ENCODE measurements at places on chromosomes 12 and 14.

DNA sequence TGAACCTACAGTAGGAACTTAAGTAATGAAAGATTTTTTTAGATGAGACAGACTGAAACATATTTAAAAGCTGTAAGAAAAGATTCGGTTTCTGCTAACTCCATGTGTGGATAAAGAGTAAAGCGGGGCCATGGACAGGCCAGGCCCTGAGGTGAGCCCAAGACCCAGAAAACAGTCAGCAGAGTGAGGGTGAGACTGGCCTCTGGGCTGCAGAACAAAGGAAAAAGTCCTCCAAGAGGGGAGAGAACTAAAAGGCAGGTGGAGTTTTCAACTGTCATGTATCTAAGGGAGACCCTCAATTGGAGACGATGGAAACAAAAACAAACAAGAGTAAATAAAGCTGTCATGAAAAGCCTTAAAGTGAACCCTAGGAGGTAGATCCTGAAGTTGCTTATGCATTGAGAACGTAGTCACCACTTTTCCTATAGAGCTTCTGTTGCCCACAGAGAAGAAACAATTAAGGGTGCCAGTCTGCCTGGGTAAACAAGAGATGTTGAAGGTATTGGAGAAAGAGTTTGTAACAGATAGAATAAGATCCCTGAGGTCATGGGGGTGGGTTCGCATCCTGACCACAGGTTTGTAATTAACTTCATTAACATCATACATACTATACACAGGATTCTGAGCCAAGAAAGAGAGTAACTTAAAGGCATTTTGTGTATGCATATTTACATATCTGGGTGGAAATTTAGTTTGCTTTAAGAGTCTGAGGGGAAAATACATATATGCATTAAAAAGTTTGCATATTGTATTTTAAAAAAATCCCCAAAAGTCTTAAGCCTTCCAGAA lies 268.7 kb upstream of the PDE3A start:
- no peak for DNase-seq

- DNase-seq = no peak
Observed at GRCh38 chr12:123599721-123600120, 2.2 kb upstream of the DDX55 start.

GRCh38 chr12:75275702-75276101 lies 54.4 kb downstream of the CAPS2 start:
- no peak for DNase-seq

GRCh38 chr12:12608557-12608957 lies 3.1 kb upstream of the CREBL2 start:
- DNase-seq = no peak

GRCh38 chr12:78146365-78146772 lies 315.7 kb downstream of the NAV3 start:
- DNase-seq = no peak

DNA sequence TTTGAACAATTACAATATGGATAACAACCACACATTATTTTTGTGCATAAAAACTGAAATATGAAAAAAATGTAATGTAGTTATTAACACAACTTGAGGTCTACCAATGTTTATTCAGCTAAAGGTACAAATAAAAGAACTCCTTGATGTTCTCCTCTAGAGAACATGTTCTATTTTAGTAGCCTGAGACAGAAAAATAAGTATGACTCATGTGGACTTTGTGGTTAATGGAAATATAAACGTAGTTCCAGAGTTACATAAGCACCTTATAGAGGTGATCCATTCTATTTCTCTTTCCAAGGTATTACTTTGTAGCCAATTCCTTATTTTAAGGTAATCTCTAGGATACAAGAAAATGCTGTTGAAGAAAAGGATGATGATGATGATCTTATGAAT lies 25.7 kb downstream of the ALKBH1 start:
- no peak for DNase-seq

DNA sequence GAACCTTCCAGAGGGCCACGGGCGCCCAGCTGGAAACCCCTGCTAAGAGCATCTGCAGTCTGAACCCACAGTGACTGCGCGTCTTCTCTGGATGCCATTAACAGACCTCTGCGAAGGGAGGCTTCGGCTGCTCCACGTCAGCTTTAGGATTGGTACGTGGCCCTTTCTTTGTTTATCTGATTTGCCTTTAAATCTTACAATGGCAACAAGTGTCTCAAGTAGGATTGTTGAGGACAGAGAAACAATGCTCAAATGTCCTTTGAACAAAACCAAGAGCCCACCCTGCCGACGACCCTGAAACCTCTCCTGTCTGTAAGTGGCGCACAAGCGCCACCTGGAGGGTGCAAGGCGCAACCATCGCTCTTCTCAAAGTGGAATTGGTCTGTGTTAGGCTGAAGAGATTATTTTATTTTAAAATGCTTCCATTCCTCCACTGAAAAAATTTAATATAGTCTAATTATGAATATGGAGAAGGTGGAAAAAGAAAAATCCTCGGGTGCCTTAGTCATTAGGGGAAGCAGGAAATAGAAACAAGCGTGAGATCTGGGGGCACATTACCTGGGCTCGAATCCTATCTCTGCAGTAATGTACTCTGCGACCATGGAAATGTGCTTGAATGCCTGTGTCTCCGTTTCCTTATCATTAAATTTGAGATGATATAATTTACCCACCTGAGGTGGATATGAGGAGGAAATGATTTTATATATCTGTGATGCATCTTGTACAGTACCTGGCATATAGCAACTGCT lies 82.6 kb upstream of the PTPRB start:
- DNase-seq = peak; percentile 3

- no peak for DNase-seq
Observed at GRCh38 chr12:107109726-107110719, 16.7 kb upstream of the CRY1 start.

GRCh38 chr12:132108211-132108832 lies 35.8 kb downstream of the DDX51 start:
- DNase-seq = no peak

DNA sequence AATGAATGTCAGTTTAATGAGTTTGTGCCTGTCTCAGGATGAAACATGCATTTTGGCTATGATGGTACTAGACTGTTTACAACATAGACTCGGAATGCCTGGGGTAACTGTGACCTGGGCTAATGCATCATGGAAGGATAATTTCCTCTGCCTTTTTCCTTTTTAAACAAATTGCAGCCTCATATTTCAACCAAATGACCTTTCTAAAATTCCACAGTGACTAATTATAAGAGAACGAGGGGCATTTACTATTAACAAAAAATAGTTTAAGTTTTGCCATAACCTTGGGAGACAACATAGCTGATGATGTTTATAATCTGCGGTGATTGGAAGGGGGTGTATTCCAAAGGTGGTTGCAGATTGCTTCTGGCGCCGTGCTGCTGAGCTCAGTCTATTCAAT lies 1140.5 kb downstream of the GALC start:
- no peak for DNase-seq

DNA sequence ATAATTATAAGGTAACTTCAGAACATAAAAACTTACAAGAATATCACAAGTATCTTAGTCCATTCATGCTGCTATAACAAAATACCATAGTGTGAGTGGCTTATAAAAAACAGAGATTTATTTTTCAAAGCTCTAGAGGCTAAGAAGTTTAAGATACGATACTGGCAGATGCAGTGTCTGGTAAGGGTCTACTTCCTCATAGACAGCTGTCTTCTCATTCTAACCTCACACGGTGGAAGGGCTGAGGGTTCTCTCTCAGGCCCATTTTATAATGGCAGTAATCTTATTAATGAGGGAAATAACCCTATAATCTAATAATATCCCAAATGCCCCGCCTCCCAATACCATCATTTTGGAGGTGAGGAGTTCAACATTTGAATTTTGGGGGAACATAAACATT lies 23.7 kb upstream of the OSBPL8 start:
- no peak for DNase-seq

DNA sequence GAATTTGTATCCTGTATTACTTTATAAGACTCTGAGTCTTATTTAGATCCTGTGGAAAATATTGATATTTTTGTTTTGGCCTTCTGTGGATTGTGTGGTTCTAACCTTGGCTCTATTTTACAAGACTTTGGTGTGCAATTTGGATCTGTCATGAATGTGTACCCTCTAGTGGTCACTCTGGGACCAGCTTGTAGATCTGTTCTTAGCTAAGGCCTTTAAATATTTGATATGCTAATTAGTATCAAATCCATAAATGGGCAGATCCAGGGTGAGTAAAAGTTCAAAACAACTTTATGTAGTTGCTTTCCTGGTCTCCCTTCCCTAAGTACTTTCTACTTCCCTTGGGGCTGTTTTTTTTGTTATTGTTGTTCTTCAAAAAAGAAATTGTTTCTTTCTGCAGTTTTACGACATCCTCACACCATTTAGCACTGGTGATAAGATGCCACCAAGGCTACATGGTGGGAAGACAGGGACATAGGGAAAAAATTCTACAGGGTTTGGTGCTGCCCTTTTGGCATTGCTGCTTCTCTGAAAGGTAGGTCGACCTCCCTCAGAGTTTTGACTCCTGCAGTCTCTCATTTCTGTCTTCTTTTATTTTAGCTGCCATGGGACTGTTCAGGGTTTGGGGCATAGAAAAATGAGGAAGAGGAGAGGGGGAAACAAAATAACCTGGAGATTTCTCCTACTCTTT lies 238.5 kb downstream of the GPHN start:
- DNase-seq = no peak

- no peak for DNase-seq
Observed at GRCh38 chr12:130634866-130635265, 81.2 kb downstream of the RIMBP2 start.

GRCh38 chr14:63435204-63435603 lies 108.0 kb downstream of the PPP2R5E start:
- DNase-seq = no peak

GRCh38 chr12:65685514-65685913 lies 138.8 kb upstream of the HMGA2 start:
- DNase-seq = no peak

DNA sequence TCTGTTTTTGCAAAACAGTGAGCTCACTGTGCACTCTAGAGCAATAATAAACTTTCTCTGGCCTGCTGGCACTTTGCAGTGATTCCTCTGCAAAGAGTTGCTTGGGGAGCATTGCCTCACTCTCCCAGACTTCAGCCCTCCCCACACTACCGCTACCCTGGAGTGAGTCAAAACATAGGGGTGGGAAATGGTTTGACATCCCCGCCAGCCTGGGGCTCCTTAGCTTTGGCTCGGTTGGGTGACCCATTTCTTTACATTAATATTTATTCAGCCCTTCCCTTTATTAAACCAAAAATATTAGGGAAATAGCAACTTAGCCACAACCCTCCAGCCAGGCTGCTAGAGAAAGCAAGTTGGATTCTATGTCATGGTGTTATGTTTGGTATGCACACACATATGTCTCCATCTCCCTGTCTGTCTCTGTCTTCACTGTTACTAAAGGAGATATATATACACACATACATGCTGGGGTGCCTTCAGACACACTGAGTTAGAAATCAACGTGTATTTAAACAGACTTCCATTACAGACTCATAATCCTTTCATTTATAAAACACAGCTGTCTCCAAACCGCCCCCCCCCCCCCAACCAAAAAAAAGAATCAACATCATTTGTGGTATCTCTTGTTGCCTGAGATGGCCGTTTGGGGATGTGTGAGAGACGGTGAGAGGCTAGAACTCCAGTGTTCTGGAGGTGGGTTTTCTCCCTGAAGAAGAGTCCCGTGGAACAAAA lies 3.4 kb upstream of the IRF2BPL start:
- DNase-seq = no peak

DNA sequence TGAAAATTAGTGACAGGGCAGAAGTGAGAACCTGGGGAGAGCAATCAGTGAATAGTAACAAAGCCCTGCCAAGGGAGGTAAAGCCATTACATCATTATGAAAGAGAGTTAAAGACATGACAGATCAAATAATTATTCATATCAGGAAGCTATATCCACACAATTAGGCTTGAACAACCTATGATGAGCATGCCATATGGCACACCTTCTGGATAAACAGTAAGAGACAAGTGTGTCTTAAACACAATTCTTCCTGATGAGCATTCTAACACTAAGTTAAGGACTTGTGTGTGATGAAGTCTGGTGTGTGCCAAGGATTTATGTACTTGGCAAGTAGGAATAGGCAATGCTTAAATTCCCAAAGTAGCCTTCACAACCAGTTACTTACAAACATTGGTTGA lies 76.1 kb downstream of the GALNT4 start:
- no peak for DNase-seq

GRCh38 chr12:55925870-55926737 lies 1.6 kb downstream of the PYM1 start:
- DNase-seq = no peak

DNA sequence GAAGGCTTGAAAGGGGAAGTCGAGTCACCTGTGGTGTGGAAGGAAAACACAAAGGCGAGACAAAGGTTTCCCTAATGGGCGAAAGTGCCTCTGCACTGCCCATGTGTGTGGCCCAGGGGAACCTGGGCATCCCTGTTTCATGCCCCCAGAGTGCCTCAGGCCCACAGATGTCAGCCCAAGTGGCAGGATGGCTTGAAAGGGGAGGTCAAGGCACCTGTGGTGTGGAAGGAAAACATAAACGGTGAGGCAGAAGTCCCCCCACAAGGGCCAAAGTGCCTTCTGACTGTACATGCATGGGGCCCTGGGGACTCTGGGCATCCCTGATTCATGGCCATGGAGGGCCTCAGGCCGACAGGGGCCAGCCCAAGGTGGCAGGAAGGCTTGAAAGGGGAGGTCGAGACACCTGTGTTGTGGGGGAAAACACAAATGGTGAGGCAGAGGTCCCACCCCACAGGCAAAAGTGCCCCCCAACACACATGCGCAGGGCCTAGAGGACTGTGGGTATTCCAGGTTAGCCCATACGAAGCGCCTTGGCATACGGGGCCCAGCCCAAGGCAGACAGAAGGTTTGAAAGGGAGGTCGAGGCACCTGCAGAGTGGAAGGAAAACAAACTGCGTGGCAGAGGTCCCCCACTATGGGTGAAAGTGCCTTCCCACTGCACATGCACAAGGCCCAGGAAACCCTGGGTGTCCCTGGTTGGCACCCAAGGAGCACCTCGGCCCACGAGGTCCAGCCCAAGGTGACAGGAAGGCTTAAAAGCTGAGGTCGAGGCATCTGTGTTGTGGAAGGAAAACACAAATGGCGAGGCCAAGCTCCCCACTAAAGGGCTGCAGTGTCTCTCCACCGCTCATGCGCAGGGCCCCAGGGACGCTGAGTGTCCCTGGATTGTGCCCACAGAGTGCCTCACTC lies 382.3 kb downstream of the ALG10 start:
- DNase-seq = peak; percentile 5

DNA sequence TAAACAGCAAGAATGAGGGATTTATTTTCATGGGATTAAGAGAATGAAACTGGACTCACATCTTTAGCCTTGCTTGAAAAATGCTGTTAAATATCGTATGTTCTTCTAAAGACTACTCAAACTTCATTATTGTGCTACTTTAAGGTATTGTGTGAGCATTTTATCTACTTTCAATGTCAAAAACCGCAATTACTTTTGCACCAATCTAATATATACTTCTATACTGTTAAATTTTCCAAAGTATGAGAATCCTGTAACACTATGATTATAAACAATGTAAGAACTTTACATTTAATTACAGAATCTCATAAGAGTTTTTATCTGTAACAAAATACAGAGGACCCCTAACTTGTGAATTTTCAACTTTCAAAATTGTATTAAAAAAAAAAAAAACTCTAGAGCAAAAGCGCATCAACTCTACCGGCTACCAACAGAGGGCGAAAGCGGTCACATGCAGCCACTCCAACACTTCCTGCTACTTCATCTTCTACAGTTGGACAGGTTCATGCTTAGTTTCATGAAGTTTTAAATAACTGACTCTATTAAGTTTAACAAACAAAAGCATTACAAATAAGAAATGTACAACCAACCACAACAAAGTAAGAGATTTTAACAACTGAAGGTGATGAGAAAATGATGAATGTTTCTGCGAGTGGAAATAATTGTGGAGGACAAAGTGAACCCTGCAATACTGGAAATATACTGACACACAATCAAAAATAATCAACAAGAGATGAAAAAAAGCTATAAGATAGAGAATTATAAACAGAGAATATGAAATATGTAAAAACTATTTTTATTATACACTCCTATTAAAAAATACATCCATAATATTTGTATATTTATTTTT lies 210.9 kb downstream of the MED13L start:
- DNase-seq = peak; percentile 15

All from T-helper 1 cell (primary cell).